ENCODE measurements at places on chromosomes 1 and 21. TPM values are rescaled to one million over a fixed set of nuclear protein-coding genes. Genes with fewer than 3 reads are reported as not detected.

Gene ACTL8
- total RNA-seq = 0.39 TPM

Gene ANKRD13C
- 33.7 TPM for total RNA-seq

- no peak for DNase-seq
These were observed 178.3 kb downstream of the CACNA1E start for GRCh38 chr1:181661569-181661968.

DNA sequence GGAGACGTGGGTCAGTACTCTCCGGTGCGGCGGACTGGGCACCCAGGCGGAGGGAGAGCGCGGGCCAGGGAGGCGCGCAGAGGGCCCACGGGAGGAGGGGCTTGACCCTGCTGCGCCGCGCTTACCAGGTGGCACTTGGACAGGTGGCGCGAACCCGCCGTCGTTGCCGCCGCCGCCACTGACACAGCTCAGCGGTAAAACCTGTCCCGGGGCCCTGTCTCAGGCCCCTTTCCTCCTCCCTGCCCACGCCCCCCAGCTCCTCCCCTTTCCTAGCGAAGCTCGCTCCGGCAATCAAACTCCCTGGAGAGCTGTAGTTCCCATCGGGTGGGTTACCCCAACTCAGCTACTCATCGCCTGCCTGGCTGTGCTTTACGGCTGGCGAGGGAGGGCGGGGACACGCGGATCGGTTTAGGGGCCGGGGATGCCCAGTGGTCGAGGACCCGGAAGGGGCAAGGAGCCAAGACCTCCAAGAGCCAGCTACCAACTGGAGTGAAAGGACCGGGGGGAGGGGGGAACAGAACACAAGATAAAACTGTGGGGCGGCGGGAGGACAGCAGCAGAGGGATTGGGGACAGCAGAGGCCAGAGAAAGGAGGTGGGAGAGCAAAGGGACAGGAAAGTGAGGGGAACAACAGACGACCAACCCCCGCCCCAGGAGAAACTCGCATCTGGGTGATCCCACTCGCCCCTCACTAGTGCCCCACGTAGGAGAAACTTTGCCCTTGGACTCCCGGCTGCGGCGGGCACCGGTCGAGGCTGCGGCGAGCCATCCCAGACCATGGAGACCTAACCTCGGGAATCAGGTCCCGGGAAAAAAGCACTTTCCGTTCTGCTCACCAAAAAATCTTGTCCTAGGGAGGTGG is 2.9 kb downstream of the GFI1 start:
- peak; percentile 16 for DNase-seq

GRCh38 chr1:231856894-231857293 is 230.3 kb downstream of the DISC1 start:
- no peak for DNase-seq

DNA sequence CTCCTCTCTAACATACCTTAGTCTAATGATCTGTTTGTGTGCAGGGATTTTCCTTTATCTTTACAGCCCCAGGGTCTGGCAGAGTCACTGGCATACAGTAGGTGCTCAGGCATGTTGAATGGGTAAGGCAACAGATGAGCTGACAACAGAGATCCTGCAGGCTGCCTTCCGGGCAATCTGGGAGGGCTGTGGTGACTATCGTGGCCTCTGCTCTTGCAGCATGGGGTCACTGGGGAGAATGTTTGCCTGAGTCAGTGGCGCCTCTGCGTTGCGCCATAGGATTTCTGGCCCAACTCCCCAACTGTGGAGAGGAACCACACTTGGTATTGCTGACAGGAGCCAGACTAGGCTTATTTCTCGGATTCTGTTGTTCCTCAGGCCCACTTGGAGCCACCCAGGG is 93.8 kb downstream of the LAMC2 start:
- DNase-seq = peak; percentile 98

DNA sequence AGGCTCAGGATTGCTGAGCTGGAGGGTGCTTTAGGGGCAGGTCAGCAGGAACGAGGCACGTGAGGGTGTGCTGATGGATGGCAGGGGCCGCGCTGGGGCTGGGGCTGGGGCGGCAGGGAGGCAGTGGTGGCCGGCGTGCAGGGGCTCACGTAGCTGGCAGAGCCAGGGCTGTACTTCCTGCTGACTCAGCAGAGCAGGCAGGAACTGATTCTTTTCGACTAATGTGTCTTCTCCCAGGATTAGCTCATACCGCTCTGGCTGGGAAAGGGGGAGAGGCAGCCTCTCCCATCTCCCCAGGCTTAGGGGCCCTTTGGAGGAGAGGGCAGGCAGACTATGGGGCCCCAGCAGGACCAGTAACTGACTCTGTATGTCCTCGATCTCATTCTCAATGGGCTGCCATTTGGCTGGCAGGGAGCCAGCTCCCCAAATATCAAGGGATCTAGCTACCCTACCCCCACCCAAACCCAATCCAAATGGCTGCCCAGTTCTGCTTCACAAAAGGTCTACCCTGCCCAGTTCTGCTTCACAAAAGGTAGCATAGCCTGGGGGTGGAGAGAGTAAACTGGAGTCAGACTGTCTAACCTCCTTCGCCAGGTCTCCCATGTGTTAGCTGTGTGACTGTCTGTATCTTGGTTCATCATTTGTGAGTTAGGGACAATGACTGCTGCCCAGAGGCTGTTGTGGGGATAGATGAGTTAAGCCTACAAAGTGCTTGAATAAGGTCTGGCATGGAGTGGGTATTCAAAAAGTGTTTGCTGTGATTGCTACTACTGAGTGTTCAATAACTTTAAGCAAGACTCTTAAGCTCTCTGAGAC is 100.1 kb upstream of the SLC2A1 start:
- DNase-seq = peak; percentile 39

Gene TSSK3
- not detected for total RNA-seq

Gene ATP5PF
- total RNA-seq = 169 TPM

- peak; percentile 31 for DNase-seq
These were observed 62.7 kb upstream of the GPR89A start for GRCh38 chr1:145545055-145545454.

GRCh38 chr1:113793878-113794834 is 18.1 kb downstream of the RSBN1 start:
- no peak for DNase-seq

- peak; percentile 11 for DNase-seq
These were observed 45.4 kb downstream of the SELENOF start for GRCh38 chr1:86868477-86868876.

DNA sequence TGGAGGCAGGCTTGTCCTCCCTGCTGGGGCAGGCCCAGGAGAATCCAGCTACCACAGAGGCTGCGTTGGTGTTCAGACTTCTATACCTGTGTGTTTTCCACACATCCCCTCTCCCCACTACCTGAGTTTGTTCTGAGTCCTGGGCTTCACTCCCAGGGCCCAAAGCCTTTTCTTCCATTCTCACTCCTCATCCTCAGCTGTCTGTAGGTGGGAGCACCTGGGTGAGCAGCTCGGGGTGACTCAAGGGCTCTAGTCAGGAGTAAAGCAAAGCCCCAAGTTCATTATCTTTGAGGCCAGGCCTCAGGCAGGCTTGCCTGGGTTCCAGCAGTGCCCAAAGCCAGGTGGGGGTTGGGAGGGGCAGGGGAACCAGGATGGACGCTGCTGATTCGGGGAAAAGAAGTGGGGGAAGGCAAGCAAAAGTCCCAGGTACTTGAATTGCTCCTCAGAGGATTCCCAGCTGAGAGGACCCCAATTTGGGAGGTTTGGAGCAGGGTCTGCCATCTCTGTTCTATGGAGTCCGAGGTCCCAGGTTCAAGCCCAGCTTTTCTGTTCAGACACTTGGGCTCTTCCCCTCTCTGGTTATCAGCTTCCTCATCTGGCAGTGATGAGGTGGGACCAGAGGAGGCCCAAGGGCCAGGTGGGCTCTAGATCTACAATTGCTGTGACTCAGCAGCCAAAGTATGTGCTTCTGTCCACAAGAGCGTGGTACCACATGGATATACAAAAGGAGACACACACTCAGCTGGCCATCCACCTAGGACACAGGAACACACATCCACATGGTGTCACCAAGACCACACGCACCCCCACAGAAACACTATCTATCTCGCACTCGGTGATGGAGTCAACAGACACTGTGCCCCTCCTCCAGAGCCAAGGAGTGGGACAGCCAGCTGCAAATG is 5.8 kb upstream of the PTPN7 start:
- DNase-seq = no peak

DNA sequence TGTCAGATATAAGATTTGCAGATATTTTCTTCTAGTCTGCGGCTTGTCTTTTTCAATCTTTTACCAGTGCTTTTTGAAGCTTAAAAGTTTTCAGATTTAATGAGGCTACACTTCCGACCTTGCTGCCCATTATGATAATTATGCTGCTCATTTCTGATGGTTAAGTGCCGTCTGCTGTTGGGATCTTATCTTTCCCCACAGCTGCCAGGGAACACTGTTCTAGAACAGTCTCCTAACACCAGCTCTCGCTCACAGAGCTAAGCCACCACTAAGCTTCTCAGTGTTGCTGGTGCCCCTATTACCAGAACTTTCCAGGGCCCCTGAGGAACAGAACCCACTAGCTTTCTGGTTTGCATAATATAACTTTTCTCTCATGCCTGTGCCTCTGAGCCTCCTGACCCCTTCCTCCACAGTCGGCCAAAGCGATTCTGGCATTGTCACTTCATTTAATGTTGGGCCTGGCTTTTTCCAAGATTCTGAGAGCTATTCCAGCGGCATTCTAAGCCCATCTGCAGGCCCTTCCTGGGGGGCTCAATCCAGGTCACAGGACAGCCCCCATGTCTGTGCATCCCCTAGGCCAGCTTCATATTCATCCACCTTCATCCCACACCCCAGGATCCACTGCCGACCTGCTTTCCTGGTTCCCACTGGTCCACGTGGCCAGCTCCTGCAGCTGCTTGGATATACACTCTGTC is 237.0 kb downstream of the PTPRU start:
- DNase-seq = no peak

DNA sequence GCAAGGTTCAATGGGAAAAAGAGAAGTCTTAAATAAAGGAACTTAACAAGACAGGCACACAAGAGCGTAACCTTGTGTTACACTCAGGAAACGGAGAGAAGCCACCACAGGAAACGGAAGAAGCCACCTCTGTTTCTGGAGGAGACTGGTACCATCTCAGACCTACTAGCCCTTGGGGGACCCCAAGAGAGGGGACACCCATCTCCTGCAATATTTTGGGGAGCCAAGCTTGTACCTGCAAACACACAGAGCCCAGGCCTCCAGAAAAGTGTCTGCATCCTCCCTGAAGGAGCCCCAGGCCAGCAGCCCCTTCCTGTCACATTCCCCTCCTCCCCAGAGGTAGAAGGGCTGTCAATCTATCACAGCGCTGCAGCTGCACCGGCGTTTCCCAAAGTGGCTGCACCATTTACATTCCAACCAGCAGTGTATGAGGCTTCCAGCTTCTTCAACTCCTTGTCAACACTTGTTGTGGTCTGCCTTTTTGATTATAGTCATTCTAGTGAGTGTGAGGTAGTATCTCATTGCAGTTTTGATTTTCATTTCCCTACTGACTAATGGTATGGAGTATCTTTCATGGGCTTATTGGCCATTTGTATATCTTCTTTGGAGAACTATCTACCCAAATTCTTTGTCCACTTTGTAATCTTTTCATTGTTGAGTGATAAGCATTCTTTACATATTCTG is 23.0 kb upstream of the PADI1 start:
- no peak for DNase-seq

Gene SYCP1
- total RNA-seq = not detected

DNA sequence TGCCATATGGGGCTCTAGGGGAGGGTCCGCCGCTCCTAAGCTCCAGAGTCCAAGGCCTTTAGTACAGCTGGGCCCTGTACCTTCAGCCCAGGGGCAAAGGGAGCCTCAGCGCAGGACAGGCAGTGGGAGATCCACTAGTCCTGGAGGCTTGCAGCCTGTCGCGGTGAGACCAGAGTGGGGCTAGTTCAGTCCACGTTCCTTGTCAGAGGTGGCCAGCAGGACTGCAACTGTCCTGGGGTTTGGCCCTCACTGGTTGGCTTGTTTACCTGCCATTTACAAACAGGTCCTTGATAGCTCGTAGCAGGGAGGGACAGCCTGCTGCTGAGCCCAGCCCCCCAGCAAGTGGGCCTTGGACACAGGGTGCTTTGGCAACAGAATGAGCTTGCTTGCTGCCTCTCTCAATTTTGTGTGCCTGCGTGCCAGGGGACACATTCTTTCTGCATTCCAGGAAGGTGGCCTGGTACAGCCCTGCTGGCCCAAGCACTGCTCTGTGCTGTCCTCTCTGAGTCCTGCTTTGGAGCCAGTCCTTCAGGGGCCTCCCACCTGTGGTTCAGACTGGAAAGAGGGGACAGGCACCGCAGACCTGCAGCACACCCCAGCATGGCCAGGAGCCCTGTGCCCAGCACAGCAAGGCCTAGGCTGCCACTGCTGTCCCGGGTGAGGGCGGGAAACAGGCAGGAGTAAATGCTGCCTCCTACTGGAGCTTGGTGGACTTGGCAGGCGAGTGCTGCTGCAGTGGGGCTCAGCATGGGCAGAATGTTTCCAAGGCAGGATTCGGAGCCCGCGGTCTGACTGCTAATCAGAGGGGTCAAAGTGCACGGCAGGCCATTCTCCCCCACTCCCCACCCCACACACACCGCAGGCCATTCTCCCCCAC is 15.2 kb downstream of the H6PD start:
- no peak for DNase-seq

- no peak for DNase-seq
These were observed 1.3 kb downstream of the AIRE start for GRCh38 chr21:44286716-44287632.

- DNase-seq = peak; percentile 77
These were observed 94.1 kb downstream of the TGFBR3 start for GRCh38 chr1:91791691-91792488.

DNA sequence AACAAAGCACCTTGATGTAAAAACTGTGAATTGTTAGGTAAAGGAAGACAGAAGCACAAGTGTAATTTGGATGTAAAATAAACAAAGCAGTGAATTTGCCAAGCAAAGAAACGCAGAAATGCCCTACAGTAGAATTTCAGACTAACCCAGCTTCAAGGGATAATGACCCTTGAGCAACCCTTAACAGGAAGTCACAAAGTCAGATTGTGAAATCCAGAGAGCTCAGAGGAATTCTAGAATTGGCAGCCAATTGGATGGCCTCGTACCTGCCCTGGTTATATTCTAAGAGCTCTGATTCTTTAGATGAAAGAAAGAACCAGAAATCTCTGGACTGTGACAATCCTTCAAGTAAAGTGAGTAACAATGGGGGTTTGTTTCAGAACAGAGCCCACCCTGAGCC is 152.7 kb upstream of the CHRM3 start:
- peak; percentile 20 for DNase-seq

DNA sequence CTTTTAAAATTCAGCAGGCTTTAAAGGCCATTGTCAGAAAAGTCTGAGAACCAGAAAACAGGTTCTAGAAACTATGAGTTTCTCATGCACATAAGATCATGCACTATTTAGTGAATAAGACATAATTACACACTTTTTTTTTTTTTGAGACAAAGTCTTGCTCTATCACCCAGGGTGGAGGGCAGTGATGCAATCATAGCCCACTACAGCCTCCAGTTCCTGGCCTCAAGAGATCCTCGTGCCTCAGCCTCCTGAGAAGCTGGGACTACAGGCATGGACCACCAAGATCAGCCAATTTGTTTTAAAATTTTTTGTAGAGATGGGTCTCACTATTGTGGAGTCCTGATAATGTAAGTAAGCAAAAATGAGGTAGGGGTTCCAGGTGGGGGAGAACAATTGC is 134.9 kb downstream of the VAV3 start:
- DNase-seq = no peak

Gene HPDL
- not detected for total RNA-seq

Gene SLC25A34
- total RNA-seq = 0.44 TPM

- DNase-seq = peak; percentile 79
These were observed 29.1 kb downstream of the CHML start for GRCh38 chr1:241611063-241611462.
